ENCODE measurements at places on chromosomes 7 and 10.

GRCh38 chr10:120516426-120516825, 59.4 kb downstream of the PLPP4 start:
- no peak for DNase-seq

- DNase-seq: no peak
Measured at GRCh38 chr7:155889636-155890511, 77.6 kb upstream of the SHH start.

GRCh38 chr10:101062232-101063049, 652 bp downstream of the KAZALD1 start:
- peak; percentile 51 for DNase-seq

- DNase-seq: peak; percentile 53
Measured at GRCh38 chr7:108002726-108003598, at the start of gene LAMB1. LAMB1 (minus strand) TSS chr7:108003161; CDS start chr7:108002885, 276 bp downstream.

- DNase-seq: no peak
Measured at GRCh38 chr7:3207387-3207902, 93.6 kb upstream of the SDK1 start.

- DNase-seq: no peak
Measured at GRCh38 chr7:84790882-84791281, 396.0 kb downstream of the SEMA3D start.

DNA sequence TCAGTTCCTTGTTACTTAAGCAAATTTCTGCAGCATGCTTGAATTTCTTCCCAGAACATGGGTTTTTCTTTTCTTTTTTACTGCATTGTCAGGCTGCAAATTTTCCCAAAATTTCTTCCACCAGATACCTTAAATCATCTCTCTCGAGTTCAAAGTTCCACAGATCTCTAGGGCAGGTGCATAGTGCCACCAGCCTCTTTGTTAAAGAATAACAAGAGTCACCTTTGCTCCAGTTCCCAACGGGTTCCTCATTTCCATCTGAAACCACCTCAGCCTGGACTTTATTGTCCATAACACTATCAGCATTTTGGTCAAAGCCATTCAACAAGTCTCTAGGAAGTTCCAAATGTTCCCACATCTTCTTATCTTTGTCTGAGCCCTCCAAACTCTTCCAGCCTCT, 389.2 kb downstream of the NXPH1 start:
- DNase-seq: no peak

DNA sequence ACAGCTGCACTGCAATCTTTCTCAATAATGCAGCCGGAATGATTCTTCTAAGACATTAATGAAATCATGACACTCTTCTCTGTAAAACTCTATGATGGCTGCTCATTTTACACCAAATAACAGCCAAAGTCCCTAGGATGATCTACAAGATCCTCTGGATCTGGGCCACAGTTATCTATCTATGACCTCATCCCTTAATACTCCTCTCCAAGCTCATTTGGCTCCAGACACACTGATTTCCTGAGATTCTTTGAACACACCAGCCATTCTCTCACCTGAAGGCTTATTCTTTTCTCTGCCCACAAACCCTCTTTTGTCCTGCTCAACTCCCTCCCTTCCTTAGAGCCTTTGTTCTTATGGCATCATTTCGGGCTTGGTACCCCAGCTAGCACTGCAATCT, 577.4 kb upstream of the ANKRD30A start:
- no peak for DNase-seq
